HL-60 (cell line): ENCODE measurements at places on chromosomes 12 and 14.

DNA sequence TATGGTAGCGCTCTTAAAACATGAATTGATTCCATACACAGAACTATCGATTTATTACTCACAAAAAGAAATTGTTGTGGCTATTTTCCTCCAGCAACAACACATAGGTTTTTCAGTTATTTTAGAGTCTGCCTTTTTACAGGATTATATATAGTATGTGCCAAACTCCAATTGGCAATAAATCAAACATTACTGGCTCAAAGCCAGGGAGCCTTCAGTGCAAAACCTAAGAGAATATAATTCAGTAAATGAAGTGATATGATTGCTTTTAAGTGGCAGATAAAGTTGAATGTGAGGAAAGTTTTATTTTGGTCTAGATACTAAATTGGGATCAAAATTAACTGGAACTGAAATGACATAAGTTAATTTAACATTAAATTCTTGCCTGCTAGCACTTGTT lies 234.8 kb downstream of the PIK3C2G start:
- DNase-seq = no peak

- no peak for DNase-seq
Measured at GRCh38 chr12:124878795-124879516, 15.3 kb upstream of the SCARB1 start.

GRCh38 chr14:80428671-80429070 lies 217.4 kb upstream of the DIO2 start:
- no peak for DNase-seq

GRCh38 chr14:88729159-88729558 lies 63.6 kb downstream of the EML5 start:
- no peak for DNase-seq

- DNase-seq = no peak
Measured at GRCh38 chr14:50769863-50770500, 61.0 kb downstream of the NIN start.

DNA sequence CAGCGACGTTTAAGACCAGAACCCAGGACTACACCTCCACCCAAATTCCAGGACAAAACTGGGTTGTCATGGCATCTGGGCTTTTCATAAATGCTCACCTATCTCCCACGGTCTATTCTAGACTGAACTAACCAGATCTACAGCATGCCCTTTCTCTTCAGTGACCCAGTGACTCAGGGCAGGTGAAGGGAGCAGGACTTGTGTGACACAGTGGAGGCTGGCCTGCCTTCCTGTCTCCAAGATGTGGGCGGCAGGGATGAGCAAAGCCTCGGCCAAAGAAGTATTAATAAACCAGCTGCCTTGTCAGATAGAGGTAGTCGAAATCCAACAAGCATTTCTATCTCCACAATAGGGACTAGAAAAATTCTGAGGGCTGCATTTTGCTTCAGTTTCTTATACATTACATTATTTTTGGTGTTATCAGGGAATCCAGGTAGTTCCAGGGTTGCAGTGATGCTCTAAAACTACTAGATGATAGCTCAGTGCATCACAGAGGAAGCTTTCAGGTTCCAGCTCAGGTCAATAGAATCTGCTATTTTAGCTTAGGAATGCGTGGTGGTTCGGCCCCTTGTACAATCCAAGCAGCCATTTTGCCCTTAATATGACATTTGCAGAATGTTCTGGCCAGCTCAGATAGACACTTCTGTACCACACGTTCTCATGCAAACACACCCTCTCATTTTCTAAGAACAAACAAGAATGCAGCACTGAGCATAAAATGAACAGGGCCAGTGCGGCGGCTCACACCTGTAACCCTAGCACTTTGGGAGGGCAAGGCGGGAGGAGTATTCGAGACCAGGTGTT lies 4.2 kb upstream of the GLRX5 start:
- DNase-seq = no peak

- DNase-seq = no peak
Measured at GRCh38 chr12:49170924-49171323, 18.0 kb downstream of the TUBA1A start.

DNA sequence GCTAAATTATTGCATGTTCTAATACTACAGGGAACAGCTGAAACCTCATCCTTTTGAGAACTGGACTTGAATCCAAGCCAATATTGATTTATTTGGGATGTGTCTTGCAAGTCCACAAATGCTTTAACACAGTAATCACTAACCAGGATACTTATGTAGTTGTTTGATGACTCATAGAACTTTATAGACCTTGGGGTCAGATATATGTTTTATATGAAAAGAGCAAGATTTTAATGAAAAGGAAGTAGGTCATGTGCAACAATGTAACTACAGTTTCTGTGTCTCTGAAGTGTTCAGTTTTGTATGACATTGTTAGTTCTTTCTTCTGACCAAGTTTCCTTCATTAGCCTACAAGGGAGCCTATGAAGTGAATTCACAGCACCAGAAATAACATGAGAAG lies 352.0 kb downstream of the ZFP36L1 start:
- DNase-seq = no peak

DNA sequence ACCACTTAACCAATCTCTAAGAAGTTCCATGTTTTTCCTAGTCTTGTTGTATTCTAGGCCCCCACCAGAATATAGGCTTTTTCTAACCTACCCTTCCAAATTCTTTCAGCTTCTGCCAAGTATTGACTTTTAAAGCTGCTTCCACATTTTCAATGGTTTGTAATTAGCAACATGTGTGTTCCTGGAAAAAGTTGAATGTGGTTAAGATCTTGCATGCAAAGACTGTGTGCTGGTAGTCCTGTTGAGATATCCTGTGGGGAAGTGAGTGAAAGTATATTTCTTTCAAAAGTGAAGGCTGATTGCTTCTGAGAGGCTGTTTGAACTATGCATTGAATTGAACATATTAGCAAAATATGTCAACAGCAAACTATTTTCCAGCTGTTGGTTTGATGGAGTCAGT lies 646 bp upstream of the OR6C4 start:
- DNase-seq = peak; percentile 11

DNA sequence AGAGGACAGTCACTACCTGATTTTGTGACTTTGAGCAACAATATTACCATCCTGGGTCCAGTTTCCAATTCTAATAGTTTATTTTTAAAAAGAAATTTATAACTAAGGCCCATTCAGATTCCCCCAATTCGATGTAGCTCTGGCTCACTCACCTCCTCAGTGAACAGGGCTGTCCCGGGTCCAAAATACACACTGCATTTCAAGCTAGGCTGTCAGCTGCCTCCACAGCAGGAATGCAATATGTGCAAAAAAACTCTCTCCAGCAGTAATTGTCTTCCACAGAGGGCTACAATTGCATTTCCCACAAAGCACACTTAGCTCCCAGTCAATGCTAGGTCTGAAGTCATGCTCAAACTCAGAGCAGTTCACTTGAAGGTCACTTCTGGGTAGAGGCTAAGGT lies 39.3 kb upstream of the ZNF641 start:
- no peak for DNase-seq

GRCh38 chr12:70982286-70982685 lies 61.7 kb upstream of the PTPRR start:
- no peak for DNase-seq

- DNase-seq = no peak
Measured at GRCh38 chr12:120102189-120103043, 14.1 kb downstream of the RAB35 start.

DNA sequence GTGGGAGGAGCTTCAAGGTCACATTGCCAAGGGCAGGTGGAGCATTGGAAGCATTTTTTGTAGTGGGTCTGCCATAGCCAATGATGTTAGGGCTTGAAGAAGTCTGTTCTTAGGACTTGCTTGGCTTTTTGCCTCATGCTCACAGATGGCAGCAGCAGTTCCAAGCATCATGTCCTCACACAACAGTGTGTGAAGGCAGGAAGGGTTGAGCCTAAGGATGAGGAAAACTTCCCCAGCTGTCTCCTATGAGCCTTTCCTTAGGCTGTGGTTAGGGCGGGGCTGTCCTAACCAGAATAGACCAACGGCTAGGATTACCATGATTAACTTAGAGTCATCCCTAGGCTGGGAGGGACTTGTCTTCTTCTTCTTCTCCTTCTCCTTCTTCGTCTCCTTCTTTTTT lies 76.2 kb upstream of the KCNA1 start:
- no peak for DNase-seq

- no peak for DNase-seq
Measured at GRCh38 chr14:24996930-24997725, 52.8 kb downstream of the STXBP6 start.

DNA sequence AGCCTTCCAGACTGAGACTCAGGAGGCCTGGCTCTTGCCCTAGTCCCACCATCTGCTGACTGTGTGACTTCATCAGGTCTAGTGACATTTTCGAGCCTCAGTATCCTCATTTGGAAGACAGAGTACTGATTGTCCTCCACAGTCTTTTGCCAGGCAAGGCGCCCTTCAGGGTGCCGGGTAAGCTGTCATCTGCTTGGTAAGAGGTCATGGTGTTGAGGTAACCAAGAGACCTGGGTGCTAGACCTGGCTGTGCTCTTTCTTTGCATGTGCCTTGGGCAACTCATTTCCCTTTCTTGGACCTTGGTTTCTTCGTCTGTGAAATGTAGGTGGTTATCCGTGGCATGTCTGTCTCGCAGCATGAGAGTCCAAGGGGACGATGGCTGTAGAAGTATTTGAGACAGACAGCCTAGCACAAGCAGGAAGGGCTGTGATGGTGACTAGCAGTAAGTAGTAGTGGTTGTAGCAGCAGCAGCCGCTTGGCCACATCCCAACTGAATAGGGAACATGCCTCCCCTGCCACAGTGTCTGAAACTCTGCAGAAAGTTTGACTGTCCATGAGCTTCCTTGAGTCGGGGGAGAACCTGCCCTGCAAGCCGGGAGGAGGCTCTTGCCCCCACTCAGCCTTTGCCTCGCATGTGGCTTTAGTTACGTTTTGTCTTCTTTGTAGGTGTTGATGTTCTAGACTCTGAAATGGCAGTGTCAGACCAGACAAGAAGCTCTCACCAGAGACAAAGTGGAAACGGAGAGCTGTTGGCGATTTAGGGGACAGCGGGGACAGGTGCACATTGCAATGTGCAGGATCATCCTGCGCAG lies 40.3 kb downstream of the EVL start:
- no peak for DNase-seq

GRCh38 chr14:77565289-77565993 lies 51.0 kb downstream of the SPTLC2 start:
- peak; percentile 29 for DNase-seq

GRCh38 chr12:110983811-110984210 lies 63.4 kb upstream of the MYL2 start:
- no peak for DNase-seq

GRCh38 chr14:102610968-102611811 lies 18.7 kb downstream of the RCOR1 start:
- DNase-seq = no peak

DNA sequence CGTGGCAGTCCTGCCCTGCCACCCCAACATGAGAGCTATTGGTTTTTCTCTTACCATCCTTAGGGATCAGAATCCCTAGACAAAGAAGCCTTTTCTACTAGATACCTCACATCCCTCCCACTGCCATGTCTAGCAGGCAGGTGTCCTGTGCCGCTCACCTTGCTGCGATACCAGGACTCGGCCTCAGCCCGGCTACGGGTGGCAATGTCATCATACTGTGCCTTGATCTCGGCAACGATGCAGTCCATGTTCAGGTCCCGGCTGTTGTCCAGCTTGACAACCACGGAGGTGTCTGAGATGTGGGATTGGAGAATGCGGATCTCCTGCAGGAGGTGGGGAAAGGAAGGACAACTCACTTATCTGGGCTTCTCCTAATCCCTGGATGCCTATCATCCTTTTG lies 4.5 kb downstream of the KRT83 start:
- no peak for DNase-seq

GRCh38 chr12:20444595-20445170 lies 76.3 kb downstream of the PDE3A start:
- DNase-seq = peak; percentile 21

- no peak for DNase-seq
Measured at GRCh38 chr12:122533856-122534255, 6.8 kb downstream of the KNTC1 start.
